ENCODE measurements at places on chromosomes 6 and 20. TPM values are rescaled to one million over a fixed set of nuclear protein-coding genes. Genes with fewer than 3 reads are reported as not detected.

Gene CAGE1
- not detected for total RNA-seq

Gene XKR7
- not detected for total RNA-seq

Gene PPIL6
- 3.1 TPM for total RNA-seq

Gene ADAT2
- 2.8 TPM for total RNA-seq

Gene LCA5
- 3.4 TPM for total RNA-seq

Gene PHACTR1
- total RNA-seq: under 0.01 TPM

Gene GSTA1
- total RNA-seq: not detected

Gene CGAS
- 6.0 TPM for total RNA-seq

Gene ANKRD66
- not detected for total RNA-seq

Gene GFRAL
- not detected for total RNA-seq

Gene TPD52L1
- total RNA-seq: 1.3 TPM

Gene TRIM10
- total RNA-seq: not detected

Gene ASIP
- not detected for total RNA-seq

Gene ARG1
- total RNA-seq: not detected

Gene LY6G5B
- total RNA-seq: 1.1 TPM

Gene MYO6
- total RNA-seq: 5.1 TPM

Gene LHFPL5
- not detected for total RNA-seq

Gene ZBTB46
- 3.9 TPM for total RNA-seq

Gene KIAA0408
- 0.90 TPM for total RNA-seq

Gene SLC22A3
- 3.4 TPM for total RNA-seq

Gene DEFB110
- total RNA-seq: not detected

Gene GABRR2
- total RNA-seq: not detected

Gene ADGRF4
- total RNA-seq: 0.16 TPM

Gene FAM110A
- total RNA-seq: 1.8 TPM

Gene SPATS1
- total RNA-seq: not detected

Gene SLC17A2
- total RNA-seq: not detected

Gene AKIRIN2
- total RNA-seq: 7.9 TPM

Gene BTBD3
- 21.8 TPM for total RNA-seq

Gene ARFGEF2
- total RNA-seq: 27.2 TPM

Gene ACTL10
- 2.4 TPM for total RNA-seq

Gene EXOC2
- total RNA-seq: 18.6 TPM

Gene MLN
- not detected for total RNA-seq

Gene CGA
- total RNA-seq: not detected

Gene PRDM13
- not detected for total RNA-seq

Gene CRYBG1
- total RNA-seq: 2.3 TPM

Gene GPX5
- total RNA-seq: not detected

Gene VPS16
- 31.1 TPM for total RNA-seq

Gene TSBP1
- total RNA-seq: not detected

Gene DPPA5
- total RNA-seq: not detected

Gene ULBP2
- total RNA-seq: 10.7 TPM

Gene GINS1
- 3.6 TPM for total RNA-seq

Gene EFCAB8
- not detected for total RNA-seq

Gene PACRG
- total RNA-seq: 0.16 TPM

Gene SERINC3
- total RNA-seq: 70.6 TPM
